ENCODE measurements at places on chromosomes 2 and 18.

DNA sequence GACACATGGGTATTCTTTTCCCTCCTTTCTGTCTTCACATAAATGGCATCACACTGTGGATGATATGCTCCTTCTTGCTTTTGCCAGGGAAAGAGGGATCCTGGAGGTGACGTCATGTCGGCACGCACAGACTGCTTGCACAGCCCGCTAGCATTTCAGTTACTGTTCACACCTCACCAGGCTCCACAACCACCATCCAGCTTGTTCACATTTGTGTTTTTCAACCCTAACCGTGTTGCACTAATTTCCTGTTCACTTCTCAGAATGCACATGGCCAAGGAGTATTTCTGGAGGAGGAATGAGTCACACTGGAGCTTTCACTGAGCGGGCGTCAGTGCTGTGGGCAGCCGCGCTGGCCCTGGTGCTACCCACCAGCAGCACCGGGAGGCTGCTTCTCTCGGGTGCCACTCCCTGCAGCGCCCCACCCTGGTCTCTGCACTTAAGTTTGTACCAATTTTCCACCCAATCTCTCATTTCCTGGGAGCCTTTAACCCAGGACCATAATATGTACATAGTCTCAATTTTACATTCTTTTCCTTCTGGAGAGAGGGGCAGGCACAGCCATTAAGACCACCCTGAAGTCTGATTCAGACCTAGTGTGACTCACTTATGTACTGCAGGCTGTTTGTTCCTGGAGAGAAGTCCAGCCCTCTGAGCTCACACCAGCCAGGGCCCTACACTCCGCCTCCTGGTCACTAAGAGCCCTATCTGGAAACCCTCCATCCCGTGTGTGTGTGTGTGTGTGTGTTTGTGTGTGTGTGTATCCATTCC lies 65.1 kb downstream of the MBP start:
- DNase-seq = peak; percentile 56

DNA sequence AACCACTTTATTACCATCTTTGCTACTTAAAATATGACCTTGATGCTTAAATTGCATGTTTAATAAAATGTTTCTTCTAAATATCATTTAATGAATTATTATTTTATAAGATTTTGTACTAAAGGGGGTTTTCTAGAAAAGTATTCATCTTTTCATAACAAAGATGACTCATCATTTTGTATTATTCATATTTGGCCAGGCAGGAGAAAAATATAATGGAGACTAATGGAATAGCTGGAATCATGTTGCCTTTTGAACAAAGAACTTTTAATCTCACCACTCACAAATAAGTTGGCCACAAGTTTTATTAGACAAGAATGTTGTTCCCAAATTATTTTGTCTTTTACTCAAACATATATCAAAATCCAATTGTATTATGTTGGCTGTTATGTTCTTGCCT lies 882.4 kb downstream of the DSC3 start:
- DNase-seq = no peak

GRCh38 chr2:165691615-165692014 lies 102.4 kb downstream of the GALNT3 start:
- DNase-seq = peak; percentile 21

DNA sequence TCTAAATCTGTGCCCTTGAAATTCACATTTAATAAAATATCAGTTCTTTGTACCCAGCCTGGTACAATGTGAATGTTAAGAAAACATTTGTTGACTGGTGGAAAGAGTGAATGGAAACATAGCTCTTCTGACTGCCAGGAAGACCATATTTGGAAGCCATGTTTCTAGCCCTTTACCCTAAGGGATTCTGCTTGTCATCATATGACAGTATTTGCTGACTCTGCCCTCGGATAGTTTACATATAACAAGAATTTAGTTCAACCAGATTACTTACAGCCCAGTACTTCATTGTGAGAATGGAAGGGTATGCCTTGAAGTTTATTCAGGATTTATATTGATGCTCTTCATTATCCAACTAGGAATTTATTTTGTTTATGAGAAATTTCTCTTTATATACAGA lies 13.8 kb upstream of the KCNS3 start:
- DNase-seq = no peak

DNA sequence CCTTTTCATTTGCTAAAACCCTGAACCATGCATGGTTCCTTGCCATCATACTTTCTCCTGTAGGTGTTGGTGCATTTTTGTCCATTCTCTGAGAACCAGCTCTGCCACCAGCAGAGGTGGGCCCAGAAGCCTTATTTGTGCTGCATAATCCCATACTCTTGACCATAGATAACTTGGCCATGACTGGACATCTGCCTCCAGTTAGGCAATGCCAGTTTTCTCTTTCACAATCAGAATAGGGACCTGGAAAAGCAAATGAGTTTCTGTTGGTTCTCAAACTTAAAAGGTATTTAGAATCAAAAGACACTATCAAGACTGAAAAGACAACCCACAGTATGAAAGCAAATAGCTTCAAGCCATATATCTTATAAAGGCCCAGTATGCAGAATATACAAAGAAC lies 167.3 kb downstream of the MAIP1 start:
- DNase-seq = no peak

DNA sequence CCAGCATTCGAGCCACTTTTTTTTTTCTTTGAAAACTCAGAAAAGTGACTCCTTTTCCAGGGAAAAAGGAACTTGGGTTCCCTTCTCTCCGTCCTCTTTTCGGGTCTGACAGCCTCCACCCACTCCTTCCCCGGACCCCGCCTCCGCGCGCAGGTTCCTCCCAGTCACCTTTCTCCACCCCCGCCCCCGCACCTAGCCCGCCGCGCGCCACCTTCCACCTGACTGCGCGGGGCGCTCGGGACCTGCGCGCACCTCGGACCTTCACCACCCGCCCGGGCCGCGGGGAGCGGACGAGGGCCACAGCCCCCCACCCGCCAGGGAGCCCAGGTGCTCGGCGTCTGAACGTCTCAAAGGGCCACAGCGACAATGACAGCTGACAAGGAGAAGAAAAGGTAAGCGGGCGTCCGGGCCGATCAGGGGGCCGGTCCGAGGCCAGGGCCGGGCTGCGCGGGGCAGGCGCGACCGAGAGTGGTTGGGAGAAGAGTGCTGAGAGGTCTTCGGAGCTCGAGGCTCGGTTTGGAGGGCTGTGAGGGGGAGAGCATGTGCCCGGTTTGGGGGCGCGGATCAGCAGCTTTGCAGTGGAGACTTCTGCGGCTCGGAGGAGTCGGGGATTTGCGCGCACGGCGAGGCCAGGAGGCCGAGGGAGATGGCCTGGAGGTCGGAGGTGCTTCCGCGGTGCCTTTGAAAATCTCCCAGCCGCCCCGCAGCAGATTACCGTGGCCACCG lies 502 bp downstream of the EPAS1 start:
- no peak for DNase-seq

GRCh38 chr18:34794348-34794747 lies 84.2 kb downstream of the DTNA start:
- DNase-seq = no peak

- peak; percentile 49 for DNase-seq
Observed at GRCh38 chr2:130864830-130865800, 28.4 kb downstream of the ARHGEF4 start.

DNA sequence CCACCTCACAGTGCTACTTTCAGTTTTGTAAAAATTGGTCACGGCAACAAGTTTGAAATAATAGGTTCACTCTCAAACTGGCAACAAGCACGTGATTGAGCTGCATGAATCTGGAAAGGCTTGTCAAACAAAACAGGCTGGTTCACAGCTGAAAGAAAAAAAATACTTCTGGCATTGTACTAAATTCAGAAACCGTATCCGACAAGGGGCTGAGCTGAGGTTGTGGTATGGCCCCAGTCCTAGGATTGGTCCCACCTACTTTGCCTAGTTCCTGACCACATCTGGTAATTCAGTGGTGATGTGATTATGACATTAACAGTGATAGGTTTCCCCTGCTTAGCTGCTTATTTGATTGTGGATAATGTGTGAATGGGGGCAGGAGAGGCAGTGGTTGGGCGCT lies 326.5 kb upstream of the THUMPD2 start:
- peak; percentile 50 for DNase-seq

DNA sequence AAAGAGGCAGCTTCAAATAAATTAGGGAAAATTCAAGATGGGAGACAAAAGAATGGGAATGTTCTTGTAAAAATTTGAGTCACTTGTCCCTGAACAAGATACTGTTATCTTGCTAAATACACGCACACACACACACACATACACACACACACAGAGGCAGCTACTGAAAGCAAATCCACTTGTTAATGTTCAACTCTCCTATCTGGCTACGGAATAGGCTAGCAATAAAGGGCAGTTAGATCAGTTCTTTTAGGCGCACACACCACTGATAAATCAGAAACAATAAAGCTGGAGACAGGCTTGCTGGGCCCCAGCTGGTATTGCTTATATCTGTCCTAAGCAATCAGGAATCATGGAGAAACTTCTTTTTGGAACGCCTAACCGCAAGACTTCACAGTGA lies 461.6 kb downstream of the BCL11A start:
- DNase-seq = peak; percentile 6

GRCh38 chr2:231617059-231617926 lies 24.6 kb downstream of the TEX44 start:
- no peak for DNase-seq

DNA sequence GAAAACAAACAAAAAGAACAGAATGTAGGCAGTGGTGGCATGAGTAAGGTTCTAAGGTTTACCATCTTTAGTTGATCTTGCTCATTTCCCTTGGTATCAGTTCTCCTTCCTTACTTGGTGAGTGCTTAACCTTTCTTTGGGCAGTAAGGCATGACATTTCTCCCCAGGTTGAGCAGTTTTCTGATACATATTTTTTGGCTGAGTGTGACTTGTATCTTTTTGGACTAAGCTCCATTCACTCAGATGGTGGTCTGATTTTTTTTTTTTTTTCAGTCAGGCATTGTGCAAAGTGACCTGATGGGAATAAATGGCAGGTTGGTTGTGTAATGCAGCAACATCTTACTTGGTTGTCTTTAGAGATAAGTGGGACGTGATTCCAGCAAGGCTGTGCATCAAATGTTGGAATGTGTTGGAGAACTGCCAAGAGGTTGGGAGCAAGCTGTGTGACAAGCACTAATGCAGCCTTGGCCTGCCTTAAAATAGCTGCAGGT lies 15.1 kb downstream of the SPTBN1 start:
- peak; percentile 77 for DNase-seq

GRCh38 chr18:74310411-74310810 lies 5.2 kb upstream of the C18orf63 start:
- DNase-seq = no peak

- DNase-seq = no peak
Observed at GRCh38 chr2:72139471-72139873, 8.2 kb downstream of the CYP26B1 start.

DNA sequence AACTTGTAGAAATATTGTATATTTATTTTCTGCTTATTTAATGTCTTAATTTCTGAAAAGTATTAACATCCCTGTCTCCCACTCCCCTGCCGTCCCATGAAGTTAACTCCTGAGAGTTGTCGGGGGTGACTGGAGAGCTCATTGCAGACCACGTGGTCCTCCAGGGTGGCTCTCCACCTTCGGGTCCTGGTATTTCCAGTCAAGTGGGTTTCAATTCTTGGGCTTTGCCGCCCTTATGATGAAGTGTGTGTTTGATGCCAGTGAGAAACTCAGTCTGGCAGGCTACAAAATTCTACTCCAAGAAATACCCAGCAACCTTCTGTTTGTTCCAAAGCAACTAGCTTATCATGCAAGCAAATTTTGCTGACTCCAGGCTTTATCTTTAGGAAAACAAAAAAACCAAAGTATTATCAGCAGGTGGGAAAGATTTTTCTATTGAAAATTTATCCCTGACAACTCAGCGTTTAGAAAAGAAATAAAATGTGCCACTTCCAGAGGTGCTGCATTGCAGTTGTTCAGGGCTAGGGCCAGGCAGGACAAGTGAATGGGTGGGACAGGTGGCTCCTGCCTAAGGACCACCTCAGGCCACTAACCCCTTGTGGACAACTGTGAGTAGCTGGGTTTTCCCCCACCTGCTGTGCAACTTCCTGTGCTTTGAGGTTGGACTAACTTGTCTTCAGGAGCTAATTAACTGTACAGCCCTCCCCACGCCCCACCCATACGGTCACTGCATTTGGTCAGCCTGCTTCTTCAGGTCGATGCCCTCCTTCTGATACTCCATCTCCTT lies 46.6 kb downstream of the BCL2L11 start:
- DNase-seq = no peak

DNA sequence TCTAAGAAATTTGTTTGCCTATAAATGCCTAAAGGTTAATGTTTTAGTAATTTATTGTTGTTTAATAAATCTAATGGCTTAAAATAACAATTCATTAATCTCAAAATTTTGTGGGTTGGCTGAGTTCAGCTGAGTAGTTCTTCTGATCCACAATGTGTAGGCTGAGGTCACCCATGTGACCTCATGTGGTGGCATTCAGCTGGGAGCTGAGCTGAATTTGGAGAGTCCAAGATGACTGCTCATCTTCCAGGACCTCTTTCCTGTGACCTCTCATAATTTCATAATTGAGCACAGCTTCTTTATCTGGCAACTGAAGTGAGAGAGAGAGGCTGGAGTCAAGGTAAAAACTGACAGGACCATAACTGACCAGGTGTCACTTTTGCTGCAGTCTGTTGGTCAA lies 132.4 kb downstream of the TXNL1 start:
- no peak for DNase-seq

DNA sequence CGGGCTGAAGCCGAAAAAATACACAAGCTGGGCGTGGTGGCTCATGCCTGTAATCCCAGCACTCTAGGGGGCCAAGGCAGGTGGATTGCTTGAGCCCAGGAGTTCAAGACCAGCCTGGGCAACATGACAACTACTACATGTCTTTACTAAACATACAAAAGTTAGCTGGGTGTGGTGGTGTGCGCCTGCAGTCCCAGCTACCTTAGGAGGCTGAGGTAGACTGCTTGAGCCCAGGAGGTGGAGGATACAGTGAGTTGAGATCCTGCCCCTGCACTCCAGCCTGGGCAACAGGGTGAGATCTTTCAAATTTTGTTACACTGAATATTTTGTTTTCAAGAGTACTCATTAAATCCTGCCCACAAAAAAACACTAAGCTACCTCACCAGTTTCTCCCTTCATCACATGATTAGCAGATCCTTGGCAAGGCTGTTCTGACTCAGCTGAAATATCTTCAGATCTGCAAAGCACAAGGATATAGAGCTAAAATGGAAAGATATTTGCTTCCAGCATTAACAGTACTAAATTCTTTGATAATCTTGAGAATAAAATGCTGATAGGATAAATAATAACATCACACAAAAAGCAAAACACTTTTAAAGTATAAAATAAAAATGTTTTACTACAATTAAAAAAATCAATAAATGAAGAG lies 28.2 kb upstream of the MCM6 start:
- peak; percentile 4 for DNase-seq

- DNase-seq = no peak
Observed at GRCh38 chr2:219661197-219661954, 33.9 kb downstream of the SLC4A3 start.

GRCh38 chr18:34913837-34914661 lies 127.2 kb upstream of the MAPRE2 start:
- peak; percentile 55 for DNase-seq

DNA sequence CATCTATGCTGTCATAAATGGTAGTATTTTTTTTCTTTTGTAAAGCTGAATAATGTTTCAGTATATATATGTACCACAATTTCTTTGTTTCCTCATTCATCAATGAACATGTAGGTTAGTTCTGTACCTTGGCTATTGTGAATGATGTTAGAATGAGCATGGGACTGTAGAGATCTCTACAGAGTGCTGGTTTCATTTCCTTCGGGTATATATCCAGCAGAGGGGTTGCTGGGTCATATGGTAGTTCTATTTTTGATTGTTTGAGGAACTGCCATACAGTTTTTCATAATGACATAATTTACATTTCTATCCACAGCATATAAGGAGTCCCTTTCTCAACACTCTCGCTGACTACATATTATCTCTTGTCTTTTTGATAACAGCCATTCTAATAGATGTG lies 243.5 kb downstream of the CDH7 start:
- DNase-seq = no peak

Measured in fibroblast of skin of left quadriceps (primary cell).